ENCODE measurements at places on chromosomes 7 and 10.

DNA sequence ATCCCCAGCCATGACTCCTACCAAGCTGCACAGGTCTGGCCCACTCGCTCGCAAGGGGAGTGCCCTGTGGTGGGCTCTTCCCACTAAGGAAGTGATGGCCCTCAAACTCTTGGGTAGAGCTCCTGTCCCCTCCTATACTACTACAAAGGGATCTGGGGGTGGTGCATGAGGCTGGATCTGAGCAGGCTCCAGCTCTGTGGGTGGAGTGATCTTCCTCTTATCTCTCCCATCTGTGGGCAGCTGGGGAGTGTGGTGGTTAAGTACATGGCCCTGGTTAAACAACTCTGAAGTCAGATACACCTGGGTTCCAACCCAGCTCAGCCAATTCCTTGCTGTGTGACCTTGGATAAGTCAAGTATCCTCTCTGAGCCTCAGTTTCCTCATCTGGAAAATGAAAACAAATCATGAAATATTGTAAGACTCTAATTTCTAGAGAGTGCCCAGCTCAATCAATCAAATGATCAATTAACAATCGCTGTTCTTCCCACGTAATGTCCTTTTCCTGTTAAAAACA lies 17.4 kb downstream of the DDIT4 start:
- no peak for DNase-seq

DNA sequence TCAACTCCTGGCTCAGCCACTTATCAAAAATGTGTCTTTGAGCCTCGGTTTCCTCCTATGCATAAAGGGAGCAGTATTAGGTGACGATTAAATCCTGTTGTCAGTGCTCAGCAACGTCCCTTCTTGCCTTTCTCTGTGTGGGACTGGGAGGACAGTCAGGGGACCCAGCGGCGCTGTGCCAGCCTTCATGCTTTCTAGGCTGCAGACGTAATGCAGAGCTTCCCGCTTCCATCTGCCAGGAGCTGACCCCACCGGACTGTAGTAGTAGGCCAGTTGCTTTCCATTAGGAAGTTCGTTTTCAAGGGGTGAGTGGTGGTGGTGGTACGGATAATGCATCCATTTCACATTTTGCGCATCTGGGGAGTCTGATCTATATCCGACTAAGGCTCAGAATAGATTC lies 321.8 kb downstream of the PLXNA4 start:
- DNase-seq, result no peak

DNA sequence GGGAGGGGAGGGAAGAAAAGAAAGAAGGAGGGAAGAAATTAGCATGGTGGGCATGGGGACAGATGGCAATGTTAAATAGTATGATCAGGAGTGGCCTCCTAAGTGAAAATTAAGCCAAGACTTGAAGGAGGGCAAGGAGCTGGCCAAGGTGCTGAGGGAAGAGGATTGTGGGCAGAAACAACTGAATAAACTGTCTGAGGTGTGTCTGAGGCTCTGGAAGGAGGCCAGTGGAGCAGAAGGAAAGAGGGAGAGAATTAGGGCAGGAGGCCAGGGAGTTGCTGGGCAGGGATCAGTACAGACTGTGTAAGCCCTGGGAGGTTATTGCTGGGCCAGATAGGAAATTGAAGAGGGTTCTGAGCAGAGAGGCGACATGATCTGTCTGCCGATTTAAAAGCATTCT lies 40.6 kb upstream of the VKORC1L1 start:
- no peak for DNase-seq

GRCh38 chr7:157457355-157458253 lies 120.8 kb downstream of the DNAJB6 start:
- DNase-seq, result no peak

GRCh38 chr10:15084502-15084922 lies 4.1 kb downstream of the ACBD7 start:
- no peak for DNase-seq

- DNase-seq, result no peak
Observed at GRCh38 chr10:36994886-36995285, 130.5 kb upstream of the ANKRD30A start.

- no peak for DNase-seq
Observed at GRCh38 chr7:14858410-14858809, 44.1 kb downstream of the DGKB start.

GRCh38 chr10:49602380-49603023 lies 7.6 kb upstream of the SLC18A3 start:
- no peak for DNase-seq

- no peak for DNase-seq
Observed at GRCh38 chr7:149696280-149696679, 77.1 kb downstream of the ZNF467 start.

GRCh38 chr10:74813381-74814259 lies 12.8 kb upstream of the KAT6B start:
- DNase-seq, result no peak

GRCh38 chr10:3197348-3198003 lies 24.9 kb upstream of the PITRM1 start:
- DNase-seq, result peak; percentile 64

GRCh38 chr10:16182688-16183087 lies 254.1 kb upstream of the PTER start:
- DNase-seq, result no peak

DNA sequence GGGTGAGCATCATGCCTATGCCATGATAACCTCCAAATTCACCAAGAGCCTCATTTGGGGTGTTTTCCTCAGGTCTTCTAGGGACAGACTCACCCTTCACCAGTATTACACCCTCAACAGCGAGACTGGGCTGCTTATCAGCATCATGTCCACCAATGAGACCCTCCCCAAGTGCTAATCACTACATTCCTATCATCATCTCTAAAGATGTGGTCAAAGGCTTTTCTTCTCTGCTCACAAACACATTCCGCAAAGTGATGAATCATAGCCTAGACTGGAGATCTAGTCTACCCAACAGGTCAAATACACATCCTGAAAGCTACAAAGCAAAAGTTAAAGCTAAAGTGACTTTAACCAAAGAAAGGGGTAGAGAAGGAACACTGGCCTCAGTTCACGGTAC lies 75.3 kb upstream of the C7orf33 start:
- no peak for DNase-seq

- no peak for DNase-seq
Observed at GRCh38 chr10:47376522-47377220, 7.4 kb downstream of the ZNF488 start.

DNA sequence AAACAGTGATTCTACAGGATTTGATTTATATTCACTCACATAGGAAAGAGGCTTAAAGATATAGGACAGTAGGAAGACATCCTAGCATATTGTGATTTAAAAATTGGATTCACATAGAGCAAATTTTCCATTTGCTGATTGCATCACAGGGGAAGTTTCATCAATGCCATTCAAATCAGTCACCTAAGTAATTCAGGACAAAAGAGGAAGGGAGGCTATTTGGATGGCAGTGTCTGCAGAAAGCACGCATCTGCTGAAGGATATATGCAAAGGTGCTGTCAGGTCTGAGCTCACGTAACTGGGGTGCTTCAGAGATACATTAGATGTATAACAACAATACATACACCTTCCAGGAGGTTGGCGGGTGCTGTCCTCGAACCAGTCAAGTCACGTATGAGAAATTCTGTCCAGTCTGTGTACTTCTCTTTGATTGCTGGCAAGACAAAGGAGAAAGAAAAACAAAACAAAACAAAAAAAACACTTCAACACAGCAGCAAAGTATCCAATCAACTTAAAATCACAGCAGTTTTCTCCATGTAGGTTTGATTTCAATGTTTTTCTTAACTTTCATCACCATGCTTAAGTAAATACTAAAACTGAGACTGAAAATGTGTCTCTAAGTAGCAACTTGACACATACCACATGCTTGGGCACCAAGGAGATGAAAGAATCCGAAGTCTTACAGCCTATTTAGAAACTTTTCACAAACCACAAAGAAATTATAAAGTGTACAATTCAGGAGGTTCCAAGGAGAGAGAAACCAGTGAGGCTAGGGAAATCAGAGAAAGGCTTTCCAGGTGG lies 125.1 kb downstream of the SFMBT2 start:
- DNase-seq, result no peak

DNA sequence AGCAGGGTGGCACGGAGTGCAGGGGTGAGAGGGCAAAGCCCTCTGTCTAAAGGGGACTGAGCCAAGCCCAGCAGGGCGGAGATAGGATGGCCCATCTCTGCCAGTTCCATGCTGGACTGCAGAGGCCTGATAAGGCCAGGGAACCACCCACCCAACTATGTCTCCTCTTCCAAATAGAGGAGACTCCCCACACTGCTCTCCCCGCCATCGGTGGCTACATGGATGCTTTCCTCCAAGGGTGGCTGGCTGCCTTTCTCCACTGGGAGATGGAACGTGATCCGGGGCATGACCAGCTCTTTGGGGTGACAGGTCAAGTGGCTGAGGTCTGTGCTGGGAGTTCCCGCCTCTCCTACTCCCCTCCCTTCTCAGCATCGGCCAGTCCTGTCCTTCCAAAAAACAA lies 58.1 kb upstream of the MXI1 start:
- no peak for DNase-seq

DNA sequence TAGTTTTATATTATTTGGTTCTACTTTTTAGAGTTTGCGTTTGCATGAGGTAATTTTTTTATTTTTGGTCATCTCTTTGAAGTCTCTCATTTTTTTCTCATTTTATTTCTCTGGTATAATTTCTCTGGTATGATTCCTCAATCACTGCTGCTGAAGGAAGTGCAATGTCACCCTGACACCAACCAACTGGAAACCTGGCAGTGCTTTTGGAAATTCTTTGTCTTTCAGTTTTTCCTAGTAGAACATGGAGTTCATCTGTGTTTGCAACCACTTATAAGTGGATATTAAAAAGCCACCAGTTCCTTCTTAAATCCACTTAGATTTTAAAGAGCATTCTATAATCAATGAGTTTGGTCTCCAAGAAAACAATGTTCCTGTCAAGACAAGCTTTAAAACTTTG lies 291.8 kb downstream of the PRKG1 start:
- DNase-seq, result no peak

DNA sequence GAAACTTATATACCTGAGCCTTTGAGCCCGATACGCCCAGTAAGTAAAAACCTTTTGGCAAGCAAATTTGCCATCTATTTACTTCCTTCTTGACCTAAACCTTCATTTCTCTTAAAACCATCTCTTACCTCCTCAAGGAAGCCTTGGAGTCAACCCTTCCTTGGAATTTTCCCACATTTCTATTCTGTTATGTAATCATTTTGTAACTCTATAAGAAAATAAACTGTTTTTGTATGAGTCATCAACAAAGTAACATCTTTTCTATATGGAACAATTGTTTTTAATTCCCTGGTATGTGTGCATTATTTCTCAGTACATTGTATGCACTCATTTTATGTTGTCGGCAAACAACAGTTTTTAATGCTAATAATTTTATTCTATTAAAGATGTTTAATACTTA lies 162.0 kb downstream of the TEX36 start:
- DNase-seq, result no peak

DNA sequence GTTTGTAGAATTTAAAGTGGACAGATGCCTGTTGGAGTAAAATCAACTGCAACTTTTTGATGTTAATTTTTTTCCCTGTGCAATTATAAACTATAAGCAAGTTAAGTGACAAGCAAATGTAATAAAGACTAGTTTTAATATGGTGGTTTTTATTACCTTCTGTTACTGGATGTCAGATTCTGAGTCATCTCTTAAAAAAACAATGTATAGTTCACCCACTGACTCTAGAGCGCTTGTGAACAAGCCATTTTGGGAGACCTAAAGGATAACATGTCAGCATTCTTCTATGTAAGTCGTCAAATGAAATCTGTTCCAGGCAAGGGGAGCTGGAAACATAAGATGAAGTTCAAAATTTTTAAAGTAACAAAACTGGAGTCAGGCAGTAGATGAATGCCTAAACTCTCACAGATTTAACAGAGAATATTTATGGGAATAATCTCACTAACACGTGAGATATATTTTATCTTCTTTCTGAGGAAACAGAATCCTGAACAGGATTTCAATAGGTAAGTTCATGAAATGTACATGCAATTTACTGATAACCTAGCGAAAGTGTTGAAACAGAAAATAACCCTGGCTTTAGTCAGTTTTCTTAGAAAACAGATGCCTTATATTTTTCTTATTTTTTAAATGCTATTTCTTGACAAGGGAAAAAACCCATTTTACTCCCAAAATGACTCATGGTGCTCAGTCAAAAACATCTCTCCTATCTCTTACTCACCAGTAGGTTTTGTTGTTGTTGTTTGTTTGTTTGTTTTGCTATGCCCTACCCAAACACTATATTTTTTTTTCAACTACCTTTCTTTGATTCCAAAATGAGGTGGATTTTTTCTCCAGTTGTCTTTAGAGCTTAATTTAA lies 91.7 kb downstream of the SLC39A12 start:
- no peak for DNase-seq

GRCh38 chr10:92479547-92479946 lies 94.3 kb downstream of the IDE start:
- no peak for DNase-seq

GRCh38 chr10:124550293-124551034 lies 88.8 kb downstream of the LHPP start:
- DNase-seq, result no peak

GRCh38 chr10:89414146-89414878 lies at the start of gene IFIT5:
Gene IFIT5, plus strand, starts transcription at chr10:89414568. Its CDS starts 231 bp downstream, at chr10:89414799.
- DNase-seq, result peak; percentile 66

DNA sequence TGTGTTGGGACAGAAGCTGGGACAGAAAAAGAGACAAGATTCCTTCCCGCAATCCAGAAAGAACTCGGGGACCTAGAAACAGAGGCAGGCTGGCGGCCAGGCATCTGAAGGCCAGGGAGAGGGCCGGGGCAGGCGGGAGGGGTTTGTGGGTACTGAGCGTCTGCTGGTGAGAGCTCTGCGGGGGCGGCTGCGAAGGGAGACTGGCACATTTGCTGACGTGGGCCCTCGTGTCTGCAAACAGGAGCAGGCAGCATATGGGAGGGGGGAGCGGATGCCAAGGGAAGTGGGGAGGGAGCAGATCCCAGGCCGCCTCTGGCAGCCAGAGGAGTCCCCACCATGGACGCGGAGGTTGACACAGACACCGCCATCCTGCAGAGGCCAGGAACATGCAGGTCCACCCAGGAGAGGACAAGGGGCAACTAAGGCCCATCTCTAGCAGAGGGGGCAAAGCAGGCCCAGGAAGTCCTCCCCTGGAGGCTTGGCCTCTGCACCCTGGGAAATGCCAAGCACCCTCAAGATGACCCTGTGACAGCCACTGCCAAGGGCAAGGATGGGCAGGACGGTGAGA lies 32.2 kb downstream of the KCNH2 start:
- no peak for DNase-seq

- no peak for DNase-seq
Observed at GRCh38 chr7:35802102-35802466, 1.2 kb downstream of the SEPTIN7 start.

- no peak for DNase-seq
Observed at GRCh38 chr7:122465296-122465695, 160.7 kb upstream of the FEZF1 start.

DNA sequence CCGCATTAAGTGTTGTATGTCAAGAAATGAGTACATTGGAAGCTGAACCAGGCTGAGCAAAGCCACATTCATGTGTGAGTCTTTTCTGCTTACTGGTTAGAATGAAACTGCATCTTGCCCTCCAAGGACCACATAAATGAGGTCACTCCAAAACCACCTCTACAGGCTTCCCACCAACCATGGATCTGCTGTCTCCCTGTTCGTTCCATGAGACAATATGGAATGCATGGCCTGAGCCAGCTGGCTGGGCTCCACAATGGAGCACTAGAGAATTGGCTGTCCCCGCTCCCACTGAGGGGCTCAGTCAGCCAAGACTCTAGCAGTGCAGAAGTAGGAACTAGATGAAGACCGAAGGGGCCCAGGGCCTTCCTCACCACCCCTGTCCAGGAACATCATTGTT lies 120.8 kb downstream of the TNS3 start:
- DNase-seq, result no peak
